ENCODE measurements at places on chromosomes 12 and 14.

DNA sequence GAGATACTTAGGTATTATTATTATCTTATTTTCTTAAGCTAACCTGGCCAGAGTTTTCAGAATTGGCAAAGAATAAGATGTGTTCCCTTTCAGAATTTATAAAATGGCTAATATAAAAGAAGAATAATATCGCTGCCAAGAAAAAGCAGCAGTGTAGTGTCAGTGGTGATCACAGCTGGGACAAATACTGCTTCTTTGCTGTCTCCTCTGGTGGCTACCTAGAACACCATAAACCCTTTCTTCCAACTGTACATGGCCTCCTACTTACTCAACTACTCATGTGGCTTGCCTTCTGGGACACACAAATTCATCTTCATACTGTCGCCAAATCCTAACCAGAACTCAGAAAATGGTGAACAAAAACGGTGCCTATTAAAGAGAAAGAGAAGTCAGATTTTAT lies 72.7 kb downstream of the MED13L start:
- DNase-seq = no peak

- no peak for DNase-seq
Measured at GRCh38 chr12:108583991-108584390, 13.9 kb downstream of the TMEM119 start.

DNA sequence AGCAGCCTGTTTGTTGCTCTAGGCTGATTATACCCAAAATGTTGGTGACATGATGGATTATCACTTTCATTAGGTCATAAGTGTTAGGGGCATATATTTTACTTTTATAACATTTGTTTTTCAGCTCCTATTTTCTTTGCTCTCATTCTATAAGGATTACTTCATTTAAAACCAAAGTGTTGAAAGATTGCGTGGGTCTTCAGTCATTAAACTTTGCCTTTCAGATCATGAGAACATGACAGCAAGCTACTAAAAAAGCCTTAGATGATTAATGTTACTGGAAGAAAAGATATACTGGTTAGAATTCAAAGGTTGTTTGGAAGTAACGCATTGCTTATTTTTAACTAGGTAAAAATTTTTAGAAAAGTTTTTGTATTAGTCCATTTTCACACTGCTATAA lies 156.8 kb downstream of the ERC1 start:
- DNase-seq = no peak

GRCh38 chr14:95440496-95440895 lies 76.0 kb downstream of the SYNE3 start:
- DNase-seq = no peak
